GM12878 (cell line): ENCODE measurements at places on chromosomes 3 and 15. TPM values are rescaled to one million over a fixed set of nuclear protein-coding genes. Genes with fewer than 3 reads are reported as not detected.

- no peak for DNase-seq
- no peaks in the 10 kb centered on the region for H3K27me3 ChIP-seq
- H3K4me1 ChIP-seq, result no peaks in the 10 kb centered on the region
- no peak overlapping the region for H3K27ac ChIP-seq
- H3K4me3 ChIP-seq, result no peak overlapping the region
Measured at GRCh38 chr15:81959196-81959595, 86.6 kb downstream of the MEX3B start.

GRCh38 chr15:72199721-72200212 is 2.2 kb upstream of the GRAMD2A start:
- H3K4me3 ChIP-seq, result no peak overlapping the region
- H3K27ac ChIP-seq, result no peak overlapping the region
- no peaks in the 10 kb centered on the region for H3K27me3 ChIP-seq
- no peaks in the 10 kb centered on the region; the same call in 1 of the 2 replicates for H3K4me1 ChIP-seq
- peak; percentile 36 for DNase-seq

DNA sequence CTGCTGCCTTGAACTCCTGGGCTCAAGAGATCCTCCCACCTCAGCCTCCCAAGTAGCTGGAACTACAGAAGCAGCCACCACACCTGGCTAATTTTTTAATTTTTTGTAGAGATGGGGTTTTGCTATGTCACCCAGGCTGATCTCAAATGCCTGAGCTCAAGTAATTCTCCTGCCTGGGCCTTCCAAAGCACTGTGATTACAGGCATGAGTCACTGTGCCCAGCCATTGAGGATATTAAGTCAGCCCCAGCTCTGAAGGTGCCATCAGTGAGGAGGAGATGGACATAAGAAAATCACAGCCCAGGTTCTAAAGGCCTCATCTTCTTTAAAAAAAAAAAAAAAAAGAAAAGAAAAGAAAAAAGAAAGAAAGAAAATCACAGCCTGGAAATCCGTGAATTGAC is 26.6 kb upstream of the PSTPIP1 start:
- no peak for DNase-seq
- no peak overlapping the region for H3K27ac ChIP-seq
- no peaks in the 10 kb centered on the region for H3K4me1 ChIP-seq
- H3K4me3 ChIP-seq, result no peak overlapping the region

GRCh38 chr15:89320200-89320599 is 14.4 kb downstream of the POLG start:
- H3K4me1 ChIP-seq, result no peaks in the 10 kb centered on the region; the same call in 1 of the 2 replicates
- no peak overlapping the region for H3K4me3 ChIP-seq
- DNase-seq, result no peak

The CEP70 gene
- total RNA-seq, result 2.4 and 2.9 TPM in 2 replicates

DNA sequence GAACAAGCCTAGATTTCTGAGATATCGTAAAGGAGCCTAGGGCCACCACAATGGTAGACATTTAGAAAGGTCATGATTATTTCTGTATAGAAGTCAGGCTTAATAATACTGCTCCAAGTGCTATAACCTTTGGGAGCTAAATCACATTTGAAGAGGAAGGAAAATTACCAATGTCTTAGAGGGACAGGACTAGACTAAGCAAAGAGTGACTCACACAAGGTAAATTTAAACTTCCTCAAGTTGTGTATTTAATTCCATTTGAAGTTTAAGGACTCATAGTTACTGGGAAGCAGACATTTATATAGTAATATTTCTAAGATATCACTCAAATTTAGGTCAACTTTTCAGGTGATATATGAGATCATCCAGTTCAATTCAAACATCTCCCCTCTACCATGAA is 227.6 kb upstream of the MME start:
- H3K36me3 ChIP-seq, result no peaks in the 10 kb centered on the region
- no peaks in the 10 kb centered on the region for H3K4me1 ChIP-seq
- H3K4me3 ChIP-seq, result no peak overlapping the region
- no peak overlapping the region for H3K27ac ChIP-seq
- H3K27me3 ChIP-seq, result no peaks in the 10 kb centered on the region
- DNase-seq, result no peak

DNA sequence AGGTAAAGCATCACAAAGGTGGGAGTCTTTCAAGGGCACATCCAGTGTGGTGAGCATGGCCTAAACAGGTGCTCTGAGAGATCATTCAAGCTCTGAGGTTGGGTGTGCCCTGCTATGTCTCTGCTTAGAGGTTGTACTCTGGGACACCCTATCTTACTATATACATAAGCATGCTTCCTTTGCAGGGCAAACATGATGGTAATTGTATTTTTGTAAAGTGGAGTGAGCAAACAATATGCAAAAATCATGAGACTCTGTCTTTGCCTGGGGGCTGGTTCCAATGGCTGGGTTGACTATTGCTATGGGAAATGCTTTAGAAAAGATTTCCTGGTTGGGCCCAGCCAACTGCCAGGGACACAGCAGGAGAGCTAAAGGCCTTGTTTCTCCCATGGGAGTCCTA is 315.1 kb upstream of the TLE3 start:
- no peaks in the 10 kb centered on the region for H3K36me3 ChIP-seq
- H3K27me3 ChIP-seq, result no peaks in the 10 kb centered on the region
- no peaks in the 10 kb centered on the region for H3K4me1 ChIP-seq
- no peak overlapping the region for H3K4me3 ChIP-seq
- DNase-seq, result no peak
- no peak overlapping the region for H3K27ac ChIP-seq

- no peaks in the 10 kb centered on the region for H3K36me3 ChIP-seq
- H3K4me3 ChIP-seq, result no peak overlapping the region
Measured at GRCh38 chr15:55740981-55741832, 1.7 kb downstream of the PRTG start.

The BFSP2 gene
- 7.1 and 8.3 TPM in 2 replicates for total RNA-seq

The TMCO5A gene
- not detected in 2 replicates for total RNA-seq

- peak overlapping the region; percentile 14; the same call in 1 of the 2 replicates for H3K4me3 ChIP-seq
- DNase-seq, result peak; percentile 31
- no peaks in the 10 kb centered on the region for H3K27me3 ChIP-seq
- peaks cover 28% of the 10 kb centered on the region for H3K4me1 ChIP-seq
- H3K27ac ChIP-seq, result peak overlapping the region; percentile 66
Measured at GRCh38 chr15:56207711-56208110, 36.0 kb downstream of the RFX7 start.

The DLL4 gene
- total RNA-seq, result 0.08 TPM in 1 of 2 replicates, not detected in the other

The WDR72 gene
- total RNA-seq, result 0.03 TPM in 1 of 2 replicates, not detected in the other

GRCh38 chr3:147425388-147425850 is 16.3 kb downstream of the ZIC1 start:
- no peak overlapping the region for H3K27ac ChIP-seq
- peaks cover 13% of the 10 kb centered on the region; the same call in 1 of the 2 replicates for H3K27me3 ChIP-seq
- H3K4me1 ChIP-seq, result no peaks in the 10 kb centered on the region
- no peak for DNase-seq
- no peak overlapping the region for H3K4me3 ChIP-seq
- no peaks in the 10 kb centered on the region for H3K36me3 ChIP-seq

GRCh38 chr3:63861306-63861705 is 2.3 kb downstream of the THOC7 start:
- H3K4me3 ChIP-seq, result no peak overlapping the region
- no peak for DNase-seq
- no peaks in the 10 kb centered on the region for H3K36me3 ChIP-seq
- peaks cover 7% of the 10 kb centered on the region; the same call in 1 of the 2 replicates for H3K4me1 ChIP-seq
- H3K27me3 ChIP-seq, result no peaks in the 10 kb centered on the region
- no peak overlapping the region for H3K27ac ChIP-seq

DNA sequence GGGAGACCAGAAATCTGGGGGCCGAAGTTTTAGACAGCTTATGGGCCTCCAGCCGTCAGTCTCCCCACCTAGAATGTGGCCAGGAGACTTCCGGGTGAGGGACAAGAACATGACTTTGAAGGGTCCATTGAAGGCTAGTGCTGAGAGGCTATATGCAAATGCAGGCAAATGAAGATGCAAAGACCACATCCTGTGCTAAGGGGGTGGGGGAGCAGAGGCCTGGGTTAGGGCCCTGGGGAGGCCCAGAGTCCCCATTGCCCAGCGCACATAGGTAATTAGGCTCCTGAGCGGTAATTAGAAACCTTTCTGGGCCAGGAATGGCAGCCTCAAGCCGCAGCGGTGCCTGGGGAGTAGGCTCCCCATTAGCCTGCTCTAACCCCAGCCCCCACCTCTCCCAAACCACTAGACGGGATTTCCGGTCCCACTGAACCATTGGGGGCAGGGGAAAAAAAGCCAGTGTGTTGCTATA is 6.8 kb downstream of the CSK start:
- H3K4me1 ChIP-seq, result peaks cover 68% of the 10 kb centered on the region
- peaks cover 12% of the 10 kb centered on the region; the same call in 1 of the 2 replicates for H3K36me3 ChIP-seq
- peak; percentile 92 for DNase-seq
- no peaks in the 10 kb centered on the region for H3K27me3 ChIP-seq

DNA sequence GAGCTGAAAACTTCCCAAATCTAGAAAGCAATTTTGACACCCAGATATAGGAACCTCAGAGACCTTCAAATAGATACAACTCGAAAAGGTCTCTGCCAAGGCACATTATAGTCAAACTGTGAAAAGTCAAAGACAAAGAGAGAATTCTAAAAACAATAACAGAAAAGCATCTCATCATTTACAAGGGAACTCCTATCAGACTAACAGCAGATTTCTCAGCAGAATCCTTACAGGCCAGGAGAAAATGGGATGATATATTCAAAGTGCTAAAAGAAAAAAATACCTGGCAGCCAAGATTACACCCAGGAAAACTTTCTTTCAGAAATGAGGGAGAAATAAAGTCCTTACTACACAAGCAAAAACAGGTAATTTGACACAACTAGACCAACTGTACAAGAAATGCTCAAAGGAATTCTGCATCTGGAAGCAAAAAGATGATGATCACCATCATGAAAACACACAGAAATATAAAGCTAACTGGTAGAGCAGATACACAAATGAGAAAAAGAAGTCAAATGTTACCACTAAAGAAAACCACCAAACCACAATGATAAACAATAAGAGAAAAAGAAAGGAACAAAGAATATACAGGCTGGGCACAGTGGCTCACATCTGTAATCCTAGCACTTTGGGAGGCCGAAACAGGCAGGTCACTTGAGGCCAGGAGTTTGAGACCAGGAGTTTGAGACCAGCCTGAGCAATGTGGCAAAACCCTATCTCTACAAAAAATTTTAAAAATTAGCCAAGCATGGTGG is 50.4 kb downstream of the ADAM10 start:
- H3K4me1 ChIP-seq, result peaks cover 4% of the 10 kb centered on the region
- H3K4me3 ChIP-seq, result no peak overlapping the region
- no peak overlapping the region for H3K27ac ChIP-seq
- H3K27me3 ChIP-seq, result no peaks in the 10 kb centered on the region

The ZDHHC19 gene
- total RNA-seq, result not detected in 2 replicates

GRCh38 chr3:125140011-125140817 is 72.3 kb downstream of the SLC12A8 start:
- no peak for DNase-seq
- peaks cover 92% of the 10 kb centered on the region for H3K4me1 ChIP-seq
- H3K36me3 ChIP-seq, result no peaks in the 10 kb centered on the region
- H3K4me3 ChIP-seq, result no peak overlapping the region
- peak overlapping the region; percentile 95 for H3K27ac ChIP-seq

The OR5H15 gene
- total RNA-seq, result not detected in 2 replicates

DNA sequence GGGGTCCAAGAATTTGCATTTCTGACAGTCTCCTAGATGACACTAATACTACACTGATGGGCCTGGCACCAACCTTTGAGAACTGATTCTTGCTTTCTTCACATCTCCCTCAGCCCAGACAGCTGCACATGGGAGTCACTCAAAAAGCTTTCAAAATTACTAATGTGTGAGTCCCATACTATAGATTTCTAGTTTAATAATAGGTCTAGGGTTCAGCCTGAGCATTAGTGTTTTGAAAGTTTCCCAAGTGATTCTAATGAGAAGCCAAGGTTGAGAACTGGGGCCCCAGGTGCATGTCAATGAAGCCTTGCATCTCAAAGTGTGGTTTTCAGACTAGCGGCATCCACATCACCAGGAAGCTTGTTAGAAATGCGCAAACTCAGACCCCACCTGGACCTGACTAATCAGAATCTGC is 159.9 kb upstream of the CMC1 start:
- no peaks in the 10 kb centered on the region for H3K4me1 ChIP-seq
- no peak overlapping the region for H3K27ac ChIP-seq
- no peaks in the 10 kb centered on the region for H3K27me3 ChIP-seq
- no peak overlapping the region for H3K4me3 ChIP-seq
- DNase-seq, result peak; percentile 21

DNA sequence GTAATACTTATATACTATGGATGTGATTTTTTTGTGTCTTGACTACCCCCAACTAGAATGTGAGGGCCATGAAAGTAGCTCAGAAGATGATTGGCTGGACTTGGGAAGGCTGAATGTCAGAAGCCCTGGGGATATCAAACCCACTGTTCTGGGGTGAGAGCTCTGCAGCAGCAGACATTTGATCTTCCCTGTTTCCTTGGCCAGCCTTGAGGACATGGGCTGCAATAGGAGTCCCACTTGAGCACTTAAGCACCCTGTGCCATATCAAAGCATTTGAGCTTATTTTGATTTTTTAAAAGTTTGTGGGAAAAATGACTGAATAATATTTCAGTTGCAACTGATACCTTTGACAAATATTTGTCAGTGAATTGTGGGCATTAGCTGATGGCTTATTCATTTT is 21.7 kb downstream of the GTF2E1 start:
- no peaks in the 10 kb centered on the region for H3K27me3 ChIP-seq
- peak overlapping the region; percentile 65 for H3K27ac ChIP-seq
- DNase-seq, result no peak

DNA sequence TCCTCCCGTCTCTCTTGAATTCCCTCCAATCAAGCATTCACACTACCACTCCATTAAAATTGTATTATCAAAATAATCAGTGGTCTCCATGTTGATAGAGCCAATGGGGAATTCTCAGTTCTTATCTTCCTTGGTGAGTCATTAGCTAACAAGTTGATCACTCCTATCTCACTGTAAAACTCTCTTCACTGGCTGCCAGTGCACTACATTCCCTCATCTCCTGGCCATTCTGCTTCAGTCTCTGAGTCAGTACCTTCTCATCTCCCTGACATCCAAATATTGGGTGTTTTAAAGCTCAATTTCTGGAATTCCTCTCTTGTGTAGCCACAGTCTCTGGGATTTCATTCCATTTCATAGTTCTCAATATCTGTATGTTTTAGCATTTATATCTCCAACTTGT is 175.2 kb downstream of the ALDH1A2 start:
- no peak overlapping the region for H3K27ac ChIP-seq
- no peak overlapping the region for H3K4me3 ChIP-seq
- no peaks in the 10 kb centered on the region for H3K4me1 ChIP-seq
- DNase-seq, result no peak
- H3K36me3 ChIP-seq, result no peaks in the 10 kb centered on the region
- no peaks in the 10 kb centered on the region; the same call in 1 of the 2 replicates for H3K27me3 ChIP-seq

- no peaks in the 10 kb centered on the region for H3K27me3 ChIP-seq
- no peaks in the 10 kb centered on the region for H3K36me3 ChIP-seq
- DNase-seq, result no peak
Measured at GRCh38 chr3:145219355-145220235, 941.4 kb downstream of the PLOD2 start.

The CFAP92 gene
- not detected in 2 replicates for total RNA-seq

The OR4F15 gene
- total RNA-seq, result not detected in 2 replicates

- peaks cover 2% of the 10 kb centered on the region; the same call in 1 of the 2 replicates for H3K4me1 ChIP-seq
- DNase-seq, result no peak
- no peaks in the 10 kb centered on the region for H3K27me3 ChIP-seq
- H3K27ac ChIP-seq, result no peak overlapping the region
- H3K4me3 ChIP-seq, result no peak overlapping the region
Measured at GRCh38 chr3:133419151-133419909, 19.5 kb downstream of the BFSP2 start.

The MINAR1 gene
- total RNA-seq, result 0.29 and 0.36 TPM in 2 replicates

The EPHB1 gene
- total RNA-seq, result 1.8 and 2.2 TPM in 2 replicates

- no peak overlapping the region for H3K27ac ChIP-seq
- DNase-seq, result no peak
- H3K4me1 ChIP-seq, result no peaks in the 10 kb centered on the region
- no peaks in the 10 kb centered on the region for H3K36me3 ChIP-seq
Measured at GRCh38 chr3:58058361-58059263, 50.4 kb downstream of the FLNB start.

The RRP9 gene
- total RNA-seq, result 55.2 and 56.0 TPM in 2 replicates

GRCh38 chr3:138768125-138768524 is 66.6 kb downstream of the PIK3CB start:
- peaks cover 6% of the 10 kb centered on the region for H3K36me3 ChIP-seq
- H3K27ac ChIP-seq, result no peak overlapping the region
- no peaks in the 10 kb centered on the region for H3K4me1 ChIP-seq

The CCNB2 gene
- total RNA-seq, result 74.1 and 76.6 TPM in 2 replicates
